ENCODE measurements at places on chromosomes 12 and 14.

DNA sequence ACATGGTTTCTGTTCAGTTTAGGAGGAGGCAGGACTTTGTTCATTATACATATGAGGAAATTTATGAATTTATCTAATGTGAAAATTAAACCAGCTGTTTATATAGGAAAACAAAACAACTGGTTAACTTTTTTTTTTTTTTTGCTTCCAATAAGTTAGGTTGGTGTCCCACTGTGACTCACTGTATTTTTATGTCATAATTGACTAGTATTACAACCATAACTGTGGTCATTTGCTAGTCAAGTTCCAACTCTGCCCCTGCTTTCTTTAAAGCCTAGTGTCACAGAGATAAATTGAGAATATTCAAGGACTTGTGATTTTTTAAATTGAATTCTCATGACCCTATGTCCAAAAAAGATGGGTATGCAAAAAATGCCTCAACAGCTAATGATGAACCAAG, 227.7 kb downstream of the BCAT1 start:
- DNase-seq = no peak

DNA sequence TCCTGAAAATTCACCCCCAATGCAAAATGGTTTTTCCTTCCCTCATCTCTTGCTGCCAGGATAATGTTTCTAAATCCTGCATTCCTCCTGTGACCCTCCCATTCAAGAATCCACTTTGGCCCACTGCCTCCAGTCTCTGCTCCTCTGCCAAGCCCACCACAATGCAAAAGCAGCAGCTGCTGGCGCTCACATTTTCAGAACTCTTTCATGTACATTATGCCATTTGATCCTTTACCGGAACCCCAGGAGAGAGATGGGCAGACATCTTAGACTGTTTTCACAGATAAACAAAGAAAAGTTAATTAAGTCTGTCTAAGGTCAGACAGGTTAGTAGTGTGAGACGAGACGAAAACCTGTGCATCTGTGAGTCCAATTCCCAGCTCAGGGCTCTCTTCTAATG, 12.9 kb downstream of the LRIG3 start:
- DNase-seq = no peak

- no peak for DNase-seq
Observed at GRCh38 chr12:114913871-114914801, 230.2 kb upstream of the TBX3 start.

DNA sequence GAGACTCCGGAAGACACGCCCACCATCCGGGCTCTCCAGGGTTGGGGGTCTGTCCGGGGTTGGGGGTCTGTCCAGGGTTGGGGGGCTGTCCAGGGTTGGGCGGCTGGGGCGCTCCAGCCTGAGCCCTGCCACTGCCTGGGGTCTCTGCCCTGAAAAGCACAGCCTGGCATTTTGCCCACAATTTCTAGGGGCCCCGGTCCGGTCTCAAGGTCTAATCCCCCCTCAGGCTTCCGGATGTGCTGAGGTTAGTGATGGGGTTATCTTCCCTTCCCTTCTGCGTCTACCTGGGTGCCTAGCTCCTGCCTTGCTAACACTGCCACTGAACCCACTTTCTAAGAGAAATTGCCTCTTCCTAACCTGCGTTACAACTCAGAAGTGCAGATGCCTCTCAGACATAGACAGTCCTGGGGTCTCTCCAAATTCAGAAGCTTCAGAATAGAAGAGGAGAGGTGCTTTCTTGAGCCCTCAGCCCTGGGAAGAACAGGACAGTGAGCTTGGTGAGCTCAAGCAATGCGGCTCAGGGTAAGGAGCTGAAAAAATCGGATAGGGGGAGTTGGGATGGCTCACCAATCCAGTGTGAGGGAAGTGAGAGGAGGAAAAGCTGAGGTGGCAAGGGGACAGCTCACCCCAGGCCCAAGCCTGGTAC, 5.7 kb downstream of the LHX5 start:
- no peak for DNase-seq

DNA sequence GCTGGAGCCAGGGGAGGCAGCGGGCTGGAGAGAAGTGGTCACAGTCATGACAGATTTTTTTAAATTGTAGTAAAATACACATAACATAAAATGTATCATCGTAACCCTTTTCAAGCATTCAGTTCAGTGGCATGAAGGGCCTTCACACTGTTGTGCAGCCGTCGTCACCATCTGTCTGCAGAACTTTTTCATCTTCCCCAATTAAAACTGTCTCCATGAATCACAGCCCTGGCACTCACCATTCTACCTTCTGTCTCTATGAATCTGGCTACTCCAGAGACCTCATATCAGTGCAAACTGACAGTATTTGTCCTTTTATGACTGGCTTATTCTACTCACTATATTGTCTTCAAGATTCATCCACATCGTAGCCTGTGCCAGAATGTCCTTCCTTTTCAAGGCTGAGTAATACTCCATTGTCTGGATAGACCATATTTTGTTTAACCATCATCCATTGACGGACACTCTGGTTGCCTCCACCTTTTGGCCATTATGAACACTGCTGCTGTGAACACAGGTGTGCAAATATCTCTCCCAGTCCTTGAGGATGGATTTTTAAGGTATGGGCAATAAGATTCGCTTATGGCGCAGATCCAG, 91.5 kb upstream of the NCOR2 start:
- DNase-seq = no peak

DNA sequence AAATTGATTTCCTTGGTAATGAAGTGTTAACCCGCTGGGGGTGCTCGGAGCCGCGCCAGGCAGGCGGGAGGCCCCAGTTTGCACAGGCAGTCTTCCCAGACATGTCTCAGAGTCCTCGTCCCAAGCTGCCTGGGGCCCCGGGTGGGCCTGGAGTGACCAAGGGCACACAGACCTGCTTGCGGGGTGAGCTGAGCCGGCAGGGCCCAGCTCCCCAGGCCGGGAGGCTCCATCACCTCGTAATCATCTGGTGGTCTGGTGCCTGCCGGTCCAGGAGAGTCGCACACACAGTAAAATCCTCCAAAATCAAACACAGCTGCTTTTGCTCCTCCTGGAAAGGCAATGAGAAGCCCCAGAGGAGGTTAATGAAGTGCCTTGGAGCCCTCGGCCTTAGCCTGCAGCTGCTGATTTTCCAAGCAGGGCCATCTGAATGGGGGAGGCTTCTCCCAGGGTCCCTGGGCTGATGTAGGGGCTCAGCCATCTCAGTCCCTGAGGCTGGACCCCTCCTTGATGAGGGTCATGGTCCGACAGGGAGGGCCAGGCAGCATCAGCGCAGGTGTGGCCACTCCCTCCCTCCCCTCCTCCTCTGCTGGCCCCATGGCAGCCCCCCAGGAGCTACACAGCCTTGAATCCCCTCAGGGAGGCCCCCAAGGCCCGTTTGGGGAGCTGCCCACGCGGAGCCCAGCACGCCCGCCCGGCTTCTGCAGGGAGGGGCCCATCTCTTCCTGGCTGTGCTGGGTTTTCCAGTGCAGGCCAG, 39.4 kb upstream of the FBRSL1 start:
- no peak for DNase-seq

All from stimulated activated CD8-positive, alpha-beta memory T cell treated with anti-CD3 and anti-CD28 coated beads, Interleukin-4, amount 100 ng/mL, for 48 hours (primary cell).